ENCODE measurements at places on chromosomes 11 and 22.
A peak's percentile ranks its signal among the peaks of the same experiment; 100 is the strongest.

GRCh38 chr22:33812360-33812977 is 107.8 kb downstream of the LARGE1 start:
- DNase-seq: no peak

DNA sequence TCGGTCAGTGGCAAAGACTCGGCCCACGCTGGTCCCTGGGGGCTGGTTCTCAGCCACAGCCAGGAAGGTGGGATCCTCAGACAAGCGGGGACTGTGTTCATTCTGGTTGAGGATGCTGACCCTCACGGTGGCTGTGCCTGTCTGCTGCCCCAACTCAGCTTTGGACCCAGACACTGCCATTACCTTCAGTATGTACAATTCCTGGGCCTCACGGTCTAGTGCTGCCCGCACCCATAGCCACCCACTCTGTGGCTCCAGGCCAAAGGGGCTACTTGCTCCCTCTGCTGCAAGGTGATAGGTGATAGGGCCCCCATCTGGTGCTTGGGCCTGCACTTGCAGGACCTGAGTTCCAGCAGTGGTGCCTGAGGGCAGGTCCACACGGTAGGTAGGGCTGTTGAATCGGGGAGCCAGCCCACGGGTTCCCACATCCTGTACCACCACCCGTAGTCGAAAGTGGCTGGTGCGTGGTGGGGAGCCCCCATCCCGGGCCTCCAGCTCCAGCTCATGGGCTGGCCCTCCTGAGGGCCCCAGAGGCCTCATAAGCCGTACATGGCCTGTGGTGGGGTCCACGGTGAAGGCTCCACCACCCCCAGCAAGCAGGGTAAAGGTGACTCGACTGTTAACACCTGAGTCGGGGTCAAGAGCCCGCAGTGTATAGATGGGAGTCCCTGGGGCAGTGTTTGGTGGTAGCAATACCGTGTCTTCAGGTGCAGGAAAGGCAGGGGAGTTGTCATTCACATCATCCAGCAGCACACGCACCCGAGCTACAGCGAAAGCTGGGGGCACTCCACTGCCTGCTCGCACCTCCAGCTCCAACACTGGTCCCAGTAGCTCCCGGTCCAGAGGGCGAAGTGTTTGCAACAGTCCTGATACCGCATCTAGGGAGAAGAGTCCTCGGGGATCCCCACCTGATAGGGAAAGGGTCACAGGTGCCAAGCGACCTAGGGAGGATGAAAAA is 13.2 kb upstream of the TPP1 start:
- no peak for DNase-seq

DNA sequence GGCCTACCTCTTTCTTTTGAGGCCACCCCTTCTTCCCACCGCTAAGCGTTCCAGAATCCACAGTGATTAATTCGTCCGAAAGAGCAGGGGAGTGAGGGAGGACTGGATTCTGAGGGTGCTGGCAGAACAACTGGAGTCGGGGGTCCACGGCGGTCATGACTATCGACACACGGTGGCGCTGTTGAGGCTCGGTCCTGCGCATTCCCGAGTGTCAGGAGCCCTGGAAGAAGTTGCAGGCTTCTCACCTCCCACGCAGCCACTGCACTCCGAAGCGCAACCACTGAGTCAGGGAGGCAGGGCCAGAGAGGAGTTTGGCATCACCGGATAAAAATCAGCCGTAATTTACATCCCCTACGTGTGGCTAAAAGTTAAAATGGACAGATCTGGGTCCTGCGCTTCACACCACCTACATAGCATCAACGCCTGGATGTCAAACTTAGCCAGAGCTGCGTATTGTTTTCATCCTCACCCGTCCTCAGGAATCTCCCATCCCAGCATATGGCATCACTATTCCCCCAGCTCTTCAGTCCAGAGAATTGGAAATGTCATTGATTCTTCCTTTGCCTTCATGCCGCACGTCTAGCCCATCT is 10.7 kb upstream of the CTSF start:
- DNase-seq: peak; percentile 69

- DNase-seq: no peak
Observed at GRCh38 chr22:44003405-44004103, 20.5 kb upstream of the PARVB start.

DNA sequence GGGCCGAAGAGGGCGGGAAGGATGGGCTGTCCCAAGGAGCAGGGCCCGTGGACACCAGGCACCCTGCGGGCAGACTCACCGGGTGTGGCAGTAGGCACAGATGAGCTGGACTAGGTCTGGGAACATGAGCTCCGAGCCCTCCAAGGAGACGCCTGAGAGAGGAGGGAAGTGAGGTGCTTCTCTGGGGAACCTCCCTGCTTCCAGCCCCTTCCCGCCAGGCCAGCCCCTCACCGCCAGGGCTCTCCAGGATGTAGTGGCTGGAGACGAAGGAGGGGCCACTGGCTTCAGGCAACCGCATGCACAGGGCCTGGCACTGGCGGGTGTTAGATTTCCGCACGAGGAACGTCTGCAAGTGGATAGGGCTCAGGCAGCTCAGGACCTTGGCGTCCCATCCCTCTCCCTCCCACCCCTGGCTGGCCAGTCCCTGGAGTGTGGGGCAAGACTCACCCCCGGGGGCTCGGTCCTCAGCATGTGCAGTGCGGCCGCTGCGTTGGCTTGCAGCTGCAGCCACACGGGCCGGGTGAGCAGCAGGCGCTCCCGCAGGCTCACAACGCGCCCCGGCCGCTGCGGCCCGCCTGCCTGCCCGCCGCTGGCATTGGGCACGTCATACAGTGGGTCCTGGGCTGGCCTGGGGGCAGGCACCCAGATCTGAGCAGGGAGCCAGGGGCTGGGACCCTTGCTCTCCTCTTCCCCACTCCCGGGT is 552 bp downstream of the RIN1 start:
- no peak for DNase-seq

DNA sequence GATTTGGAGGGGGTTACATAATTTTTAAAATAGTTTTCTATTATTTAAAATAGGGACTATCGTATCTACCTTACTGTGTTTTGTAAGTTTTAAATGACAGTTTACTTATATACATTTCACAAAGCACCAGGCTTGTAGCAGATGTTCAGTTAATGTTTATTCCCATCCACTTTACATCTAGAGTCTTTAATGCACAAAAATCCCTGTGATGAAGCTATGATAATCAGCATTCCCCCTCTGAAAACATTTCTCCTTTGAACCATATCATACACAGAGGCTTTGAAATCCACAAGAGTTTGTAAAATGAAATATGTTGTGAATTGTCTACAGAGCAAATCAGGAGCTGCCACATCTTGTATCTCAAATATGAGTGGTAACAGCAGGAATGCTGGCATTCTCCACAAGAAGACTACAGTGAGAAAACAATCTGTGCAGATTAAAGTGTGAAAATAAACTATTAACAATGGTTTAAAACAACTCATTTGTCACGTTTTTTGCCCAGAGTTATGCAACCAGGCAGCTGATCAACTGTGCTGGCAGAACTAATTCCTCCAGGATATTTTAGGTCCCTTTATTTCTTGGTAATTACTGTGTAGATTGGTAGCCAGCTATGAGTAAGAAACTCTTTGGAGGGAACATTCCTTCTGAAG is 699.1 kb upstream of the ARHGAP42 start:
- no peak for DNase-seq

DNA sequence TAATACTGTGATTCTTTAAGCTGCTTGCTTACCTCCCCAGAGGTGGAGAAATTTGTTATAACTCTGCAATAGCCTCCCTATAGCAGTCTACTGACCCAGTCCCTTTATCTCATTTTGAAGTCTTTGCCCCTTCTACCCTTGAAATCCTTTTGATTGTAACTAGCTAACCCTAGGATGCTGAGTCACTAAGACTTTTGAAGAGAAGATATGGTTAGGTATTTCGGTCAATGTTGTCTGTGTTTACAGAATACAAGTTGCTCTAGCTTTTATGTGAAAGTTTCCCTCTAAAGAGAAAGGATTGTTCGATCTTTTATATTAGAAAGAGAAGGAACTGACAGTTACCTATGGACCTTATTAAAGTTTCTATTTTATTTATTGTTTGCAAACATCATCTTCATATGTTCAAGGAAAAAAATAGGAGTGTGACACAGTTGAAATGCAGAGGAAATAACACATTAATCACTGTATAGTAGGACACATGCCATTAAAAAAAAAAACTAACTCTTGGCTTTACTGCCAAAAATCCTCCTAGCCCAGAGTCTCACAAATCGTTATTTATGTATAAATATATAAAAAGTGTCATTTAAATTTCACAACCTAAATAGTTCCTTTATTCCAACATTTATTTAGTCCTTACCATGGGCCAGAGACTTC is 3.1 kb downstream of the HYLS1 start:
- DNase-seq: no peak

GRCh38 chr11:4699697-4700435 is 2.2 kb upstream of the OR51E2 start:
- DNase-seq: no peak

- DNase-seq: peak; percentile 70
Observed at GRCh38 chr11:12109591-12110196, 696 bp upstream of the MICAL2 start.

- no peak for DNase-seq
Observed at GRCh38 chr11:1398528-1399235, 8.9 kb downstream of the BRSK2 start.

DNA sequence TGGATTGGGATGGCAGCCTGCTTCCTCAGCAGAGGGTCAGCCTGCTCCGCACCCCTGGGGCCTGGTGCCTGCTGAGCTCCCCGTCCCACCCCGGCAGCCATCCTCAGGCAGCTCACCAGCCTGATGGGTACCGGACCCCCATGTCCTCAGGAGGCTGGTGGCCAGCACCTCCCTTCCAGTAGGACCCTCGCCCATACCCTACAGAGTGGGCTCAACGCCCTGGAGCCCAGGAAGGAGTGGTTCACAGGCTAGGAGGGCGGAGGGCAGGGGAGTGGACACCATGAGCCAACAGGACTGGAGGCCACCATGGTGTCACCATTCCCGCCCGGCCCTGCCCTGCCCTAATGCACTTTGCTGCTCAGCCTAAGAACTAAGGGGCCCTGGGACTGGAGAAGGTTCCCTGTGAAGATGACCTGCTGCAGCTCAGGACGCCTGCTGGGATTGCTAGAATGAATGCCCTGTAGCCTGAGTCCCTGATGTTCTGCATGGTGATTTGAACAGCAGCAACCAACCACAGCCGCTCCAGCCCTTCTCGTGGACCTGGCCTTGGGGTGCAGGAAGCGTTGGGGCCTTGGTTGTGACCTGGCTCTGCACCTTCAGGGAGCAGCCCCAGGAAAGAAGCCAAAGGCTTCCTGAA is 1080.8 kb downstream of the BRD1 start:
- DNase-seq: no peak

- DNase-seq: no peak
Observed at GRCh38 chr11:20450829-20451228, 63.3 kb downstream of the PRMT3 start.

DNA sequence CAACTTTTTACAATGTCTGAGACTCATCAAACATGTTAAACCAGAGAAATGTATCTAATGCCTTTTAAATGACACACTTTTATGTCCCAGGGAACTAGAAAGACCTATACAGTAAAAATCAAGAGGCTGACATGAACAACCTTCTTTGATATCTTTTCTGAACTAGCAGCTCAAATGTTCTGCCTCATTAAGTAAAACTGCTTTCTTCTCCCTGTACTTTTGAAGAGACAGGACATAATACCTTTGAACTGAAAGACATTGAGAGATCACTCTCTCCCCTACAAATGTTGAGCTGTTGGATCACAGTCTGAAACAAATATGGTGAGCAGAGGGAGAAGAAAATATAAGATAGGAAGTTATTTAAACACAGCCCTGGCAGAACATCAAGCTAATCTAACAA is 123.0 kb downstream of the FAM181B start:
- DNase-seq: no peak

DNA sequence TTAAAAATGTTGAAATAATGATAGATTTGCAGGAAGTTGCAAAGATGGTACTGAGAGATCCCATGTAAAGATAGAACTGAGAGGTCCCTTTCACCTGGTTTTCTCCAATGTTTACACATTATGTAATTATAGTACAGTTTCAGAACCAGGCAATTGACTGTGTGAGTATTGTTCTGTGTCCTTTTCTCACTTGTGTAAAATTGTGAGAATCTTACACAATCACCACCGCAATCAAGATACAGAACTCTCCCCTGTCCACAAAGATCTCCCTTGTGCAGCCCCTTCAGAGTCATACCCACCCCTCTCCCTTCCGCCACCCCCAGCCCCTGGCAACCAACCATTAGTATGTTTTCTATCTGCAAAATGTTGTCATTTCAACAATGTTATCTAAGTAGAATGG is 119.8 kb upstream of the NAV2 start:
- DNase-seq: no peak

DNA sequence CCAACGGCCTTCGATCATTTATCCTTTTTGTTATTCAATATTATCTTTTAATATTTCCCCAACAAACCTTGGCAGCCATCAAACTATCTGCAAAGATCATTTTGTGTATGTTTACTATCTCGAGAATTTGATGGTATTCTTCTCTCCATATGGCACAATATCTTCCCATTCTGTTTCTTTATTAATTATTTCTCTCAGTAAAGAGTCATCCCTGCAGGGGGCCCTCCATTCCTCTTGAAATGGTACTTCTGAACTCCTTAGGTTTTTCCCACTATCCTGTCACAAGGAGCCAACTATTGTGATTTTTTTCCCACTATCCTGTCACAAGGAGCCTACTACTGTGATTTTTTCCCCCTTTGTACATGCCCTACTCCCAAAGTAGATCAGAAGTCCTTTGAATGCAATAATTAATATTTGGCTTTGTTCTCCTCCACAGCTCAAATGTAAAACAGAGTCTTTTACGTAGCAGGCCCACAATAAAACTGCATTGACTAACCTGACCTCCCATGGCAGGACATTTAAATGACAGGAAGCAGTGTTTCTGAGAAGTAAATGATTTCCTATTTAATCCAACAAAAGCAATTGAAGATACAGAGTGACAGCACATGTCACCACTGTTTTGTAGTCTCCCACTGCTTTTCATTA is 43.3 kb downstream of the PDGFD start:
- DNase-seq: no peak

GRCh38 chr11:84714316-84714780 is 912.8 kb downstream of the DLG2 start:
- DNase-seq: no peak

DNA sequence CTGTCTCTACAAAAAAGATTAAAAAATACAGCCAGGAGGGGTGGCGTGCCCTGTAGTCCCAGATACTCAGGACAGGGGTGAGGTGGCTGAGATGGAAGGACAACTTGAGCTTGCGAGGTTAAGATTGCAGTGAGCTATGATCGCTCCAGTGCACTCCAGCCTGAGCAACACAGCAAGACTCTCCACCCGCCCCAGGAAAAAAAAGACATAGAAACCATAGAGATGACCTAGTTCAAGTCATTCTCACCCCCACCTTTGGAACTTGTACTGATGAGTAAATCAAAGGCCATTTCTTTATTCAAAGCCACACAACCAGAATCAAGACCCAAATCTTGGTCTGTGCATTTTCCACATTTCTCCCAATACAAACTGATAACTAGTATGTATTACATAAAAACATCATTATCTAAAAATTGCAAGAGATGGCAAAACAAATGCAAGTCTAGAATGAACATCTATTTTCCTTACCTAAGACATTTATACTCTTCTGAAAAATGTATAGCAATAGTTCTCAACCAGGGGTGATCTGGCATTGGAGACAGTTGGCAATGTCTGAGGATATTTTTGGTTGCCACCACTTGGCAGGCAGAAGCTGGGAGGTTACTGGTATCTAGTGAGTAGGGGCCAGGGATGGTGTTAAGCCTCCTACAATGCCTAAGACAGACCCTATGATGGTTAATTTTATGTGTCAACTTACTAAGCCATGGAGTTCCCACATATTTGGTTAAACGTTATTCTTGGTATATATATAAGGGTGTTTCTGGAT is 34.6 kb downstream of the LGR4 start:
- no peak for DNase-seq

GRCh38 chr11:77747381-77747969 is 73.0 kb downstream of the RSF1 start:
- DNase-seq: no peak

GRCh38 chr11:28232649-28233048 is 124.5 kb downstream of the METTL15 start:
- no peak for DNase-seq

All from T-helper 1 cell (primary cell).